Psoas muscle (tissue), 8 donors: ENCODE measurements at places on chromosomes 3 and 15. TPM values are rescaled to one million over a fixed set of nuclear protein-coding genes. Genes with fewer than 3 reads are reported as not detected.

- no peak overlapping the region for H3K4me3 ChIP-seq
- no peaks in the 10 kb centered on the region for H3K4me1 ChIP-seq
- no peak overlapping the region for H3K27ac ChIP-seq
Measured at GRCh38 chr15:101020945-101021344, 101.8 kb downstream of the LRRK1 start.

GRCh38 chr3:60737633-60738399 is 513.4 kb downstream of the FHIT start:
- no peaks in the 10 kb centered on the region for H3K4me1 ChIP-seq
- no peak for DNase-seq
- H3K36me3 ChIP-seq, result no peaks in the 10 kb centered on the region
- no peaks in the 10 kb centered on the region for H3K27me3 ChIP-seq
- no peak overlapping the region for H3K27ac ChIP-seq

- H3K27ac ChIP-seq, result no peak overlapping the region
- no peak for DNase-seq
- no peaks in the 10 kb centered on the region for H3K4me1 ChIP-seq
Measured at GRCh38 chr3:54020436-54020835, 101.9 kb upstream of the CACNA2D3 start.

- no peak overlapping the region for H3K4me3 ChIP-seq
- no peaks in the 10 kb centered on the region for H3K4me1 ChIP-seq
- H3K27ac ChIP-seq, result no peak overlapping the region
- H3K36me3 ChIP-seq, result no peaks in the 10 kb centered on the region
Measured at GRCh38 chr15:83379579-83379959, 67.6 kb upstream of the SH3GL3 start.

DNA sequence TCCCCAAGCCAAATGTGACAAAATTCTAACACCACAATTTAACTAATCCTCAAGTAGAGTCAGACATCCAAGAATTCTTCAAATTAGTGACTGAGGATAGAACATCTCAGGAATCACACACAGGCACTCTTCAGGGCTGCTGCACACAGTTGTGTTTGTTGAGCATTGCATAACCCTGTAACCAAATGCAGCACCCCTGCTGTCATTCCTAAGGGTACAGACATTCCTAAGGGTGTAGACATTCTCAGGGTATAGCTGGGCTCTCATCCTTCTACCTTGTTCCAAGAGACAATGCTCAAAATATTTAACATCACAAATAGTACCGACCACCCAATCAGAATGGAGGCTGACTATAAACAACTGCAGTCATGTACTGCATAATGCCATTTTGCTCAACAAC is 107.1 kb upstream of the UBE2E2 start:
- DNase-seq, result no peak
- no peaks in the 10 kb centered on the region for H3K36me3 ChIP-seq
- no peaks in the 10 kb centered on the region for H3K4me1 ChIP-seq

- DNase-seq, result no peak
- H3K27me3 ChIP-seq, result no peaks in the 10 kb centered on the region
Measured at GRCh38 chr3:4907643-4908432, 71.4 kb upstream of the BHLHE40 start.

GRCh38 chr3:160040181-160040580 is 51.5 kb downstream of the IL12A start:
- H3K4me3 ChIP-seq, result no peak overlapping the region
- no peak overlapping the region for H3K27ac ChIP-seq
- no peak for DNase-seq
- H3K27me3 ChIP-seq, result peaks cover 6% of the 10 kb centered on the region
- H3K36me3 ChIP-seq, result no peaks in the 10 kb centered on the region

DNA sequence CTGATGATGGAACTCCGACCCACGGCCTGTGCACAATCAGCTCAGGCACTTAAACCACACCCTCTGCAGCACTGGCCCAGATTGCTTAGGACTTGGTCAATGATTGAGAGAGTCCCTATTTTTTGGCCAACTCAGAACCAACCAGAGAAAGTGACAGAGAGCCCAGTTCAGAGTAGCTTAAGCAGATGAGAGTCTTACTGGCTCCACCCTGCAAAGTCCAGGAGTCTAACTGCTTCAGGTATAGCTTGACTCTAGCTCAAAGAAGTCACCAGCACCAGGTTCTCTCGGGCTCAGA is 20.1 kb downstream of the SLC6A20 start:
- no peak overlapping the region for H3K4me3 ChIP-seq
- no peak for DNase-seq
- no peak overlapping the region for H3K27ac ChIP-seq
- no peaks in the 10 kb centered on the region for H3K36me3 ChIP-seq

GRCh38 chr3:94066506-94067500 is 3.9 kb downstream of the NSUN3 start:
- H3K36me3 ChIP-seq, result no peaks in the 10 kb centered on the region
- DNase-seq, result no peak
- no peak overlapping the region for H3K27ac ChIP-seq
- no peaks in the 10 kb centered on the region for H3K27me3 ChIP-seq
- H3K4me3 ChIP-seq, result no peak overlapping the region
- peaks cover 4% of the 10 kb centered on the region for H3K4me1 ChIP-seq

Gene HHATL
- total RNA-seq, result 166 TPM

- no peak overlapping the region for H3K27ac ChIP-seq
- no peak overlapping the region for H3K4me3 ChIP-seq
- H3K4me1 ChIP-seq, result no peaks in the 10 kb centered on the region
- H3K36me3 ChIP-seq, result no peaks in the 10 kb centered on the region
- no peaks in the 10 kb centered on the region for H3K27me3 ChIP-seq
Measured at GRCh38 chr3:151037746-151038477, 47.6 kb upstream of the MED12L start.

GRCh38 chr15:89009080-89009479 is 79.2 kb upstream of the ABHD2 start:
- no peak for DNase-seq
- H3K4me1 ChIP-seq, result no peaks in the 10 kb centered on the region
- H3K27ac ChIP-seq, result no peak overlapping the region
- no peaks in the 10 kb centered on the region for H3K36me3 ChIP-seq
- H3K27me3 ChIP-seq, result no peaks in the 10 kb centered on the region

DNA sequence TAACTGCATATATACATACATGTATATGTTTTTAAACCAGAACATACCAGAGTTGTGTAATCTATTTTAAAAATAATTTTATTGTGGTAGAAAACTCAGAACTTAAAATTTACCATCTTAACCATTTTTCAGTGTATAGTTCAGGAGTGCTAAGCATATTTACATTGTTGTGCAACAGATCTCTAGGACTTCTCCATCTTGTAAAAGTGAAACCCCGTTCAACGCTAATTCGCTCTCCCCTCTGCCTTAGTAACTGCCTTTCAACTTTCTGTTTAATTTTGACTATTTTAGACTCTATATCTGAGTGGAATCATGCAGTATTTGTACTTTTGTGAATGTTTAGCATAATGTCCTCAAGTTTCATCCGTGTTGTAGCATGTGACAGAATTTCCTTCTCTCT is 51.8 kb upstream of the SSR3 start:
- H3K4me3 ChIP-seq, result peak overlapping the region; percentile 66
- no peak overlapping the region for H3K27ac ChIP-seq
- H3K4me1 ChIP-seq, result peaks cover 10% of the 10 kb centered on the region
- no peak for DNase-seq

GRCh38 chr3:124890573-124891190 is 3.5 kb upstream of the ITGB5 start:
- no peak overlapping the region for H3K4me3 ChIP-seq
- no peaks in the 10 kb centered on the region for H3K36me3 ChIP-seq
- no peak for DNase-seq
- peaks cover 9% of the 10 kb centered on the region for H3K4me1 ChIP-seq
- no peaks in the 10 kb centered on the region for H3K27me3 ChIP-seq

Gene NEO1
- total RNA-seq, result 22.8 TPM

Gene SLC9A9
- total RNA-seq, result 3.0 TPM

DNA sequence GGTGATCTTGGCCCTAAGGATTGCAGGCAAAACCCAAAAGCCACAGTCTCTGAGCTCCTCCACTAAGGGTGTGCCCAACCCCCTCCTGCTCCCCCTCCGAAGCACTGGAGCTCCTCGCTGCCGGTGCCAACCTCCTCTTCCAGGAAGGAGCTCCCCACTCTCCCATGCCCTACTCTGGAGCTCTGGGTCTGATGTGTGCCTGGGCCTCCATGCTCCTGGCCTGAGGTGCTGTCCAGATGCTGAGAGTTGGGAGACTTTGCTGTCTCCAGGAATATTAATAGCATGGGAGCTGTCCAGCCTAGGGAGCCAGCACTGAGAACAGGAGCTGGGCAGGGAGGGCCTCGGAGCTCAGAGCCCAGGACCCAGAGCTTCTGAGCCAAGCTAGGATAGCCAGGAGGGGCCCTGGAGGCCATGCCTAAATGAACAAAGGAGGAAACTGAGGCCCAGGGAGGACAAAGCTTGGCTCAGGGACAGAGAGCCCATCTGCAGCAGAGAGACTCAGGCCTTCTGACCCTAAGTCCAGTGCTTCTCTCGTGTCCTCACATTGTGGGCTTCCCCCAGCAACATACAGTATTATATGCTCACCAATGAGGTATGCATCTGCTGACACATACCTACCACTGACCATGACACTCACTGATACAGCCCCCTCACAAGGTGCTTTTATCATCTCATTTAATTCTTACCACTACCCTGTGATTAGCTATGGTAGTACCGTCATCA is 36.9 kb upstream of the HERC1 start:
- H3K4me1 ChIP-seq, result no peaks in the 10 kb centered on the region
- H3K27ac ChIP-seq, result no peak overlapping the region
- no peaks in the 10 kb centered on the region for H3K27me3 ChIP-seq
- DNase-seq, result peak; percentile 34
- no peak overlapping the region for H3K4me3 ChIP-seq

Gene ARHGAP11A
- total RNA-seq, result 1.1 TPM

DNA sequence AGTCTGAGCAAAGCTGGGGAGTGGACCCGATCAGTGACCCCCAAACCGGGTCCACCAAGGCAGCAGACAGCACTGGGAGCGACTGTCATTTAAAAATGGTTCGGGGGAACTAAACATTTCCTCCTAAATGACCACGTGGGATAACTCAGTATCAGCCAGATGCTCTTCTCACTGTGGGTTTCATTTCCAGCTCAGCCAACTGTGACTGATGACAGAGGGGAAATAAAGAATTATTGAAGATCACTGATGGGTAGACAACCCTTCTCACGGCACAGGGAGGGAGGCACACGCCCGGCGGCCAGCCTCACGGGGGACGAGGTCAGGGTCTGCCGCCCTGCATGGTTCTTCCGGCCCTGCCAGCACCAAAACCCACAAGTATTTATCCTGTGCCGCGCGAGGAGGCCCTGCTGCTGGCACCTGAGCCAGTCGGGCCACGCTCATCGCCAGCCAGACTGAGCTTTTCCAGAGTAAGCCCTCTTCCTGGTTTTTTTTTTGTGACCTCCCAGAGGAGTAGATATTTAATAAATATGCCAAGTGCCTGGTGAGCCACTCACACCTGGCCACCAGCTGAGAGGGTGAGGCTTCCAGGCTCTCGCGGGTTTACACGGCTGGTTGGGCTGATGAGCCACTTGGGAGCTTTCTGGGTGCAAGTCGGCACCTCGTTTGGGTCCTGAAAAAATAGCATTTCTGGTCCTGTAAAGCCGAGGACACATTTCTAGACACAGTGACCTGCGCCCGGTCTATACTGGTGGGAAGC is 6.2 kb downstream of the MELTF start:
- DNase-seq, result no peak
- no peaks in the 10 kb centered on the region for H3K36me3 ChIP-seq
- no peaks in the 10 kb centered on the region for H3K27me3 ChIP-seq
- H3K27ac ChIP-seq, result no peak overlapping the region
- no peaks in the 10 kb centered on the region for H3K4me1 ChIP-seq

DNA sequence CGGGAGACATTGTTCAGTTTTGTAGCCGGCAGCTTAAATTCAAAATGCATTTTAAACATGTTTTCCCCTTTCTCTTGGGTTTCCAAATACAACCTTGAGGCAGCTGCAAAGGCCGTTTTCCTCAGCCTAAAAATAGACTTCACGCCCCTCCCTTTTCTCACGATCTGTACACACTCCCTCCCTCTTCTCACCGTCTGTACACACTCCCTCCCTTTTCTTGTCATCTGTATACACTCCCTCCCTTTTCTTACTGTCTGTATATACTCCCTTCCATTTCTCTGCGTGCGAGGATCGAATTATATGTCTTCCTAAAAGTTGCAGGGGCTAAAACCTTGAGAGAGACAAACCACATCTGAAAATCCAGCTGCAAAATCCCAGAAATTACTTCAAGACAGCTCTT is 8.9 kb downstream of the MUC4 start:
- peak overlapping the region; percentile 25 for H3K27ac ChIP-seq
- H3K27me3 ChIP-seq, result no peaks in the 10 kb centered on the region
- no peaks in the 10 kb centered on the region for H3K4me1 ChIP-seq
- peak overlapping the region; percentile 45 for H3K4me3 ChIP-seq
- no peaks in the 10 kb centered on the region for H3K36me3 ChIP-seq
- DNase-seq, result no peak

- H3K27me3 ChIP-seq, result no peaks in the 10 kb centered on the region
- H3K36me3 ChIP-seq, result no peaks in the 10 kb centered on the region
- DNase-seq, result no peak
- H3K4me3 ChIP-seq, result no peak overlapping the region
- no peak overlapping the region for H3K27ac ChIP-seq
Measured at GRCh38 chr3:185657691-185658503, 71.8 kb downstream of the SENP2 start.

DNA sequence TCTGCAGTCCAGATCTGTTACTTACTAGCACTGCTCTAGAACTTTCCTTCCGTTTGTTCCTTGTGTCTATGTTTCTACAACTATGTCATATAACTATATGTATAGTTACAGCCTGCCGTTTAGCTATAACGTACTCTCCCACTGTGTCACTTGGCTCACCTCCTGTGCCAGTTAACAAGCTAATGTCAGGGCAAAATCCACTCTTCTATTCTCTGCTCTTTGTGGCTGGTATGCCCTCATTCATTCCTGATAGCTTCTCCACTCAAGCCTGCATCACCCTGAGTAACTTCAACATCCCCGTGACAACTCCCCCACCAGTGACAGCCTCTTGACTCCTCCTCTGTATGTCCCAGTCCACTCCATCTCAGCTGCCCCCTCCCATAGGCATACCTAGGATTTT is 229.2 kb downstream of the TJP1 start:
- H3K4me3 ChIP-seq, result no peak overlapping the region
- no peaks in the 10 kb centered on the region for H3K4me1 ChIP-seq
- no peak for DNase-seq

- H3K36me3 ChIP-seq, result no peaks in the 10 kb centered on the region
- H3K27ac ChIP-seq, result peak overlapping the region; percentile 10
- H3K27me3 ChIP-seq, result no peaks in the 10 kb centered on the region
- peak; percentile 71 for DNase-seq
- no peak overlapping the region for H3K4me3 ChIP-seq
- peaks cover 6% of the 10 kb centered on the region for H3K4me1 ChIP-seq
Measured at GRCh38 chr3:49900491-49901153, 3.1 kb downstream of the MST1R start.

GRCh38 chr15:25839638-25840156 is 23.4 kb downstream of the ATP10A start:
- no peaks in the 10 kb centered on the region for H3K36me3 ChIP-seq
- peaks cover 10% of the 10 kb centered on the region for H3K4me1 ChIP-seq
- no peak for DNase-seq
- no peak overlapping the region for H3K4me3 ChIP-seq

Gene MKRN3
- total RNA-seq, result 3.1 TPM

GRCh38 chr3:89260721-89261120 is 153.3 kb downstream of the EPHA3 start:
- no peak for DNase-seq
- no peaks in the 10 kb centered on the region for H3K36me3 ChIP-seq
- no peaks in the 10 kb centered on the region for H3K4me1 ChIP-seq
- H3K27ac ChIP-seq, result no peak overlapping the region
- H3K27me3 ChIP-seq, result peaks cover 3% of the 10 kb centered on the region

Gene POPDC2
- 205 TPM for total RNA-seq
